ENCODE measurements at places on chromosomes 3 and 15.

DNA sequence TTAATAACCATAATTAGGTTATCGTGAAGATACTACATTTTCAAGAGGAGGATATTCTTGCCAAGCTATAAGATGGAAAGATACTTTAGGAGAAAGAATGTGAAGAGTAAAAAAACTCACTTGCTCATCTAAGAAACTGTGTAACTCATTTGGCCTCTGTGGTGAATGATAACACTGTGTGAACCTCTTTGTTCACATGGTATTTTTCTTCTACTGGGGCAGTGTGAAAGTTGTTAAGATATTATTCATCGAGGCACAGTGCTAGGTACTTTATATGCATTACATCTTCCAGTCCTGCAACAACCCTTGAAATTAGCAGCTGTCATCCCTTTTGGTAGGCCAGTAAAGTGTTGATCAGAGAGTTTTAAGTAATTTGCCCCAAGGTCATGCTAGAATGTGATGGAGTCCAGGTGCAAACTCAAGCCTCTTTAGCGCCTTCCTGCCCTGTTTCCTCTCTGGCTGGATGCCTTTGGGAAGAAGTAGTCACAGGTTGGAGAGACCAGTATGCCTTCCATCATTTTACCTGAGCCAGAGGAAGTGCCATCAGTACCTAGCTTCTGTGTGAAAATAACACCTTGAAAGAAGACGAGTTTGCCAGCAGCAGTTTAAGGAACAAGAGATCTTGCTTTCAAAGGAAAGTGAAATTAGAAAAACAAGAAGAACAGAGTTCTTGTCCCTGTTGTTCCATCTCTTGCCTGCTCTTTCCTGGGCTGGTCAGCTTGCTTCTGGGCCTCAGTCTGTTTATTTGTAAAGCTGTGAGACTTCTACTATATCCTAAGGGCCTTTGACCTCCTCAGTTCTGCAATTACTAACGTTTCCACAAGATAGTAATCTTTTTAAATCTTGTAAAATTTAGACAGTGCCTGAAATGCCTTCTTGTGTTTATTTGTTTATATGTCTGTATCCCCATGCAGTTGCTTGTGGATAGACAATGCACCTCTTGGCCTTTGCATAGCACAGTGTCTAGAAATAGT is 179.3 kb downstream of the FNDC3B start:
- no peak for DNase-seq

- no peak for DNase-seq
These were observed 70.7 kb downstream of the RPLP1 start for GRCh38 chr15:69523010-69524001.

GRCh38 chr3:37520907-37521341 is 340.8 kb upstream of the CTDSPL start:
- no peak for DNase-seq

- DNase-seq = no peak
These were observed 33.3 kb downstream of the MGLL start for GRCh38 chr3:127789051-127789450.

GRCh38 chr15:26615188-26615926 is 157.5 kb downstream of the GABRB3 start:
- no peak for DNase-seq
